Effector memory CD8-positive, alpha-beta T cell (primary cell): ENCODE measurements at places on chromosomes 1 and 21.

DNA sequence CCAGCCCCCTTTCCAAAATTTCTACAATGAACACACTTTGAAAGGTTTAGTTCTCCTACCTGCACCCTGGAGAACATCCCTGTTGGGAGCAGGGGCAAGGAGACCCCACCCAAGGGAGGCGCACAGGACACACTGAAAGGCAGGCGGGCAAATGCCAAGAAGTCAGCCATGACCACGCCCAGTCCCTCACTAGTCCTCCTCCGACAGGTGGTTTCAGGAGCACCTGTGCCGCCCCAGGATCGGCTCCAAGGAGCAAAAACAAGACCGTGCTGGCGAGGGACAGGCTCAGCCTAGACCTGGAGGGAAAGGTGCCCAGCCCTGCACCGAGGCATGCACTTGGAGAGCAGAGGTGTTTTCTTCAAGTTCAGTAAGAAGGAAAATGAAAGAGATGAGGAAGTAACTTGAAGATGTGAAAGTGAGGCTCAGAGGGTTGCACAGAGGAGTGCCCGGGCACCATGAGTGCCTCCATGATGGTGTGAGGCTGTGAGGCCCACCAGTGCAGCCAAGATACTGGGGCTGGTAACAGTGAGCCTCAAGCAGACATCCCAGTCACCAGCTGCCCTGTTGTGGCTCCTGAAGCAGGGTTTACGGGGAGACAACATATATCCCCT, 19.6 kb upstream of the NADK start:
- no peak for DNase-seq

DNA sequence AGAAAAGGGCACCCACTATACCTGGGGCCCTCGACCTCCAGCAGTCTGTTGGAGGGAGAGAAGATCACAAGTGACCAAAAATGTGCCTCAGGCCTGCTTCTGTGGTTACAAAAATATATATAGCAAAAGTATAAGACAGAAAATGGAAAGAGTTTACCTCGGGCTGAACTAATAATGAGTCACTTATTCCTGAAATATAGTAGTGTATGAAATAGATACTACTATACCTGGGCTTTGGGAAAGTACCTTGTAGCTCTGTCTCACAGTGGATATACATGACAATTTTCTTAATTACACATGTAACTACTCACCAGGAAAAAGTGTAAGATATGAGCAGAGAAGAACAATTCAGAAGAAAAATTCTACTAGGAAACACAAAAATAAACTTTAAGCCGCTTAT, 7.3 kb upstream of the APCS start:
- no peak for DNase-seq

DNA sequence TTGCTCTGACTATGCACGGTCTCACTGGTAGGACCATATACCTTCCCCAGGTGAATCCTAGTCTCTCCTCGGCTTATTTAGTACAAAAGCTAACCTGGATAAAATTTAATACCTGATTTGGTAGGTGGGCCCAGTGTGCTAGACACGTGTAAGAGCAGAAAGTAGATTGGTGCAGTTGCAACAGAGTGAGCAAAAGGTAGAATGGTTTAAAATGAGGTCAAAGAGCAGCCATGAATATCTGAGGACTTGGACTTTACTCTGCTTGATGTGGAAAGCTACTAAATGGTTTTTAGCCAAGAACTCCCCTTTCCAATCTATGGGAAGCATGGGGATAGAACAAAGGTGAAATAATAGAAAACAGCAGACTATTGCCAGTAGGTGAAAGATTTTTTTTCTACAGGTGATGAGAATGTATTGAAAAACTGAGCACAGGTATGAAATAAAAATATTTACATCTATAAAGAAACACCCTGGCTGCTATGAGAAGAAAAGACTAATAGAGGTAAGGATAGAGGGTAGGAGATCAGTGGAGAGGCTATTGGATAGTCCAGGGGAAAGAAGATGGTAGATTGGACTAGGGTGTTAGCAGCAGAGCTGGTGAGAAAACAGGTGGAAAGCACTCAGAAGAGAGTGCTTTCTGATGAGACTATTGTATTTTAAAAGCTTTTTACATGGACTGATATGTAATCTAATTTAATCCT, 61.3 kb upstream of the BCL9 start:
- no peak for DNase-seq

DNA sequence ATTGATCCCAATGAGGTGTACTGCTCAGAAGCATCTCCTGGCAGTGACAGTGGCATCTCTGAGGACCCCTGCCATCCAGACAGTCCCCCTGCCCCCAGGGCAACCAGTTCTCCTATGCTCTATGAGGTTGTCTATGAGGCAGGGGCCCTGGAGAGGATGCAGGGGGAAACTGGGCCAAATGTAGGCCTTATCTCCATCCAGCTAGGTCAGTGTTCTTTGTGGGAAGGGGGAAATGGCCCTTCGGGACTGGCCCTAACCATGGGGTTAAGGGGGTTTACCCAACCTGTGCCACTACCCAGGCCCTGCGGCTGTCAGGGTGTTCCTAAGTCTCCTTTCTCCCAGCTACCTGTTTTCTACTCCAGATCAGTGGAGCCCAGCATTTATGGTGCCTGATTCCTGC, 1.3 kb downstream of the CREB3L4 start:
- no peak for DNase-seq

DNA sequence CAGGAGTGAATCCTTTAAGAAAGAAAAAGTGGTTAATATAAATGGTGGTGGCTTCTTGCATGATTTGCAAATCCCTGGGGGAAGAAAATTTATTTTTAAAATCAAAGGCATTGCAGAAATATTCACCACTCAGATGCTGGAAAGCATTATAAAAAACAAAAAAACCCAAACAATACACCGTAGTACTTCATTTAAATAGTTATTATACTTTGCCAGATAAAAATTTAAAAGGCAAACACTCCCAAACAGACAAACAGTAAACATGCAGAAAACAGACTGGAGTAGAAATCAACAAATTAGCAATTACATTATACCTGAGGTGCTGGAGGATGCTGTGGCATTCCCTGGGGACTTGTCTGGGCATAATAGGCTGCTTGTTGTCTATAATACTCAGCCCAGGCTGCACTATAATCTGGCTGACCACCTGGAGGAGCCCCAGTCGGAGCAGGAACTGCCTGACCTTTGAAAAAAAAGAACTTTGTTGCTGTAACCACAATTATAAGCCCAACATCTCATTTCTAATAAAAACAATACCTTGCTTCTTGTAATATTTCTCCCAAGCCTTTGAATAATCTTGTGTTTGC, 29.9 kb downstream of the FUBP1 start:
- DNase-seq = no peak

DNA sequence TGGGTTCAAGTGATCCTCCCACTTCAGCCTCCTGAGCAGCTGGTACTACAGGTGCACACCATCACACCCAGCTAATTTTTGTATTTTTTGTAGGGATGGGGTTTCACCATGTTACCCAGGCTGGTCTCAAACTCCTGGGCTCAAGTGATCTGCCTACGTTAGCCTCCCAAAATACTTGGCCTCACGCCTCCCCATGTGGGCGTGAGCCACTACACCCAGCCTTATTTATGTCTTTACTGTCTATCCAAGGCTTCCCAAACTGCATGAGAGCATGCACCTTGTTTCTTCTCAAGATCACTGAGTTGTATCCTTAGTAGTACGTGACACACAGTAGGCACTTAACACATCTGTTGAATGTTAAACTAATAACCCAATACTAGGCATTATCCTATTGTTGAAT, 14.2 kb downstream of the WASF2 start:
- DNase-seq = no peak

- peak; percentile 12 for DNase-seq
Observed at GRCh38 chr1:218351391-218352074, 6.4 kb downstream of the TGFB2 start.
